Activated CD4-positive, alpha-beta T cell treated with anti-CD3 and anti-CD28 coated beads for 1 hour (primary cell): ENCODE measurements at places on chromosomes 3 and 15.

DNA sequence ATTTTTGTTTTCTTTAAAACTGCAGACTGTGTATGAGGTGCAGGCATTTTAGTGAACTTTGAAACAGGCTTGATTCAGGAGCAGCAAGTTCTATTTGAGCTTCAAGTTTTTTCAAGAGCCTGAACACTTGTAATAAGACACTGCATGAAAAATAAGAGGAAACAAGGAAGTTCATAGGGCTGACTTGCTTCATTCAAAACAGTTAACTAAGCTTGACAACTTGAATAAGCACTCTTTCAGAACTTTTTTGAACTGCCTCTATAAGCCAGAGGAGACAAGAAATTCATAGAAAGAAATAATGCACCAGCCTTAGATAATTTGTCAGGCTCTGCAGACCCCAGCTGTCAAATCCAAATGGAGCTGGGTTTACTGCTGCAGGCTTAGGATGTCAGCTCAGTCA lies 130.2 kb downstream of the SSR3 start:
- DNase-seq = no peak

- DNase-seq = no peak
Observed at GRCh38 chr3:145898487-145898886, 262.5 kb downstream of the PLOD2 start.

GRCh38 chr3:157074981-157075380 lies 85.0 kb downstream of the CCNL1 start:
- no peak for DNase-seq

DNA sequence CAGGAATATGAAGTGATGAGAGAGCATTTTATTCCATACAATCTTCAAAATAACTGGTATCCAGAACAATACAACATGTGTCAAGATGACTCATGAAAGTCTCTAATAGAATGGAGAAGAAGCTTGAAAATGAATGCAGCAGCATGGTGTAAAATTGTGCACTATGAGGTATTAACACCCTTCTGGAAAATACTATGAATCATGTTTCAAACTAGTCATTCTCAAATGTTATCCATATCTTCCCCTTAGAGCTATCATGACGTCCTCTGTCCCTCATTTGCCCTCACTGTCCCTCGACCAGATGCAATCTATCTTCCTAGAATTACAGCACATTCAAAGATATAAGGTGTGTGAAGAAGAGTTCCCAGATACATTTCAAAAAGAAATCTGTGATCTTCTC lies 198.2 kb downstream of the NECTIN3 start:
- DNase-seq = no peak

- no peak for DNase-seq
Observed at GRCh38 chr15:99537344-99537743, 28.4 kb upstream of the MEF2A start.

DNA sequence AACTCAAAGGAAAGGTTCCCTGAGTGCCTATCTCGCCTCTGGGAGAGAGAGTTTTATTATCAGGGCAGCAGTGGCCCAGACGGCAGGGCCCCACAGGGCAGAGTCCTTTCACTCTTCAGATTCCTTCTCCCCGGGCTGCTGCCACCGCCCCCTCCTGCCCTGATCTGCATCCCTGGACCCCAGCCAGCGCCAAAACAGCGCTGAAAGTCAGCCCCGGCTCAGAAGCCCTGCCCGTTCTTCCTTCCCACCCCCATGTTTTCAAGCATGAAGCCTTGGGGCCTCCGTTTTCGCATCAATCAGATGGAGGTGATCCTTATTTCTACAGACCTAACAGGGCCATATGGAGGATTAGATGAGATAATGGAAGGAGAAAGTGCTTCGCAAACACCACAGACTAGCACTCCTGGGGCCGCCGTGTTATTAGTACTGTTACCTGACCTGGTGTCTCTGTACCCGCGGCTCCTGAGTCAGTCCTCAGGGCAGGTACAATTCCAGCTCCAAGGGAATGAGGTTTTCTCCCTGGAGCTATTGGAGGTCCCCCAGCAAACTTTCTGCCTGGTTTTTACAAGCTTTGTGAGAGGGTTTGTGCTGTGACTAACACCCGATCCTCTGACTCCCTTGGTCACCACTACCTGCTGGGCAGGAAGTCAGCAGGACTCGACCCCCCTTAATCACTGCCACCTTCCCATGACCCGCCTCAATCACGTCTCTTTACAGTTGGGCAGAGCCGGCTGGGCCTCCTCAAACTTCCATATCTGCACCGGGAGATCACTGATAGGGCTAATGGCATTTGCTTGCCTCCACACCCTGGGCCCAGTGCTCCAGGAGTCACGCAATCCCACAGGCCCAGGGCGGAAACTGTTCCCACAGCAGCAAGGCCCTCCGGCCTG lies 39.5 kb upstream of the TSEN2 start:
- no peak for DNase-seq
